Osteocyte (in vitro differentiated cells): ENCODE measurements at places on chromosomes 16 and 17. TPM values are rescaled to one million over a fixed set of nuclear protein-coding genes. Genes with fewer than 3 reads are reported as not detected.

The SDR42E2 gene
- 0.13 TPM in 1 of 2 replicates, not detected in the other for total RNA-seq

The ASGR2 gene
- not detected in 2 replicates for total RNA-seq

The PRSS53 gene
- total RNA-seq, result 2.8 and 3.2 TPM in 2 replicates

The MYCBPAP gene
- total RNA-seq, result 0.46 and 0.81 TPM in 2 replicates

The CIBAR2 gene
- total RNA-seq, result not detected in 2 replicates

The PDILT gene
- not detected in 2 replicates for total RNA-seq

The PROCA1 gene
- 2.1 and 3.0 TPM in 2 replicates for total RNA-seq

The KRTAP4-1 gene
- total RNA-seq, result not detected in 2 replicates

The C16orf96 gene
- total RNA-seq, result 0.08 and 0.26 TPM in 2 replicates

The PSME3IP1 gene
- total RNA-seq, result 81.2 and 83.1 TPM in 2 replicates

The UTS2R gene
- total RNA-seq, result not detected in 2 replicates

The CAMKK1 gene
- 1.3 and 1.8 TPM in 2 replicates for total RNA-seq

The PRSS27 gene
- total RNA-seq, result 4.2 and 5.5 TPM in 2 replicates
